Activated T-cell treated with anti-CD3 and anti-CD28 coated beads for 24 hours (primary cell): ENCODE measurements at places on chromosomes 1 and 21.
A peak's percentile ranks its signal among the peaks of the same experiment; 100 is the strongest.

GRCh38 chr1:224486801-224487583 is 52.4 kb upstream of the WDR26 start:
- no peak for DNase-seq

DNA sequence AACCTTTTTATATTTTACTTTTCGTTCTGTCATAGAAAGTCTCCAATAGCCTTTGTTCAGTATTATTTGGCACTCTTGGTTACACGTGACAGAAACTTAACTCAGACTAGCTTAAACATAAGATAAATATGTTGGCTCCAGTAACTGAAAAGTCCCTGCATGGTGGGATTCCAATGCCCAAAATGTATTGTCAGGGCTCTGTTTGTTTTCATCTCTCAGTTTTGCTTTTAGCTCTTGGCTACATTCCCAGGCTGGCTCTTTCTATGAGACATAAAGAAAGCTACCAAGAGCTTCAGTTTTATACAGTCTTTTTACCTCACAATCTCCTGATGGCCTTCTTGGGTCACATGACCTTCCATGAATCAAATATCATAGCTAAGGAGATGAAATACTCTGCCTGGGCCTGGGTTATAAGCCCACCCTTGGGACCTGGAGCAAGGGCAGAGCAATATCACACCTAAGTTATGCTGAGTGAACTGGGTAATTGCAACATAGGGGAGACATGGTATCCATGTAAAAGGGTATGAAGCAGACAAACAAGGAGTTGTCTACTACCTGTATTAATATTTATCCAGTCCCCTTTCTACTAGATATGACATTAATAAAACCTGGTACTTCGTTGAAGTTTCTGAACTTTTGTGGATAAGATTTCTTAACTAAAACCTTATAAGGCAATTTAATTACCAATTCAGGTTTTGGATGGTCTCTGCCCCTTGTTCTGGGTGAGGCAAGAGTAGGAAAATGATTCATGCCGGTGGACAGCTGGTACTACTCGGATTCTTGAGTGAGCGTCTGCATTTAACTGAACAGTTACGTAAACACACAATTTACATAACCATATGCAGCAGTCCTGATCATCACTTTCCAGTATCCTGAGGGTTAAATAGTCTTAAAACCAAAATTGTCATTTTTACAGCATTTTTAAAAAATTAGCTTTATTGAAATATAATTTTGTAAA is 442.3 kb downstream of the GPATCH2 start:
- DNase-seq: no peak

DNA sequence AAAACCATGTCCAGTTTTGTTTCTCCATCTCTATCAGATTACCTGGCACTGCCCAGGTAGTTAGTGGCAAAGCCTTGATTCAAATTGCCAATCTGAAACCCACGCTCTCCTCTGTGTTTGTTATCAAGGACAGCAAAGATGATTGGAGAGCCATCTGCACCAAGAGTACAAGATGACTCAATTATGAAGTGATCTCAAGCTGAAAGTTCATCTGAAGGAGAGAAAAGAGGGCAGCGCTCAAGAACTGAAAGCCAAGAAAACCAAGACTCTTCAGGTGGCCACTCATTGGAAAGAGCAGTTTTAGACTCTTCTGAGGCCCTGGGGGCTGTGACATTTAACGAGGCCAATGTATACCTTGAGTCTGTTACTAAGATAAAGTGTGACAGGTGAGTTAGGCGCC is 13.8 kb downstream of the RXRG start:
- no peak for DNase-seq

- no peak for DNase-seq
These were observed 2.1 kb downstream of the RYR2 start for GRCh38 chr1:237043846-237044636.

DNA sequence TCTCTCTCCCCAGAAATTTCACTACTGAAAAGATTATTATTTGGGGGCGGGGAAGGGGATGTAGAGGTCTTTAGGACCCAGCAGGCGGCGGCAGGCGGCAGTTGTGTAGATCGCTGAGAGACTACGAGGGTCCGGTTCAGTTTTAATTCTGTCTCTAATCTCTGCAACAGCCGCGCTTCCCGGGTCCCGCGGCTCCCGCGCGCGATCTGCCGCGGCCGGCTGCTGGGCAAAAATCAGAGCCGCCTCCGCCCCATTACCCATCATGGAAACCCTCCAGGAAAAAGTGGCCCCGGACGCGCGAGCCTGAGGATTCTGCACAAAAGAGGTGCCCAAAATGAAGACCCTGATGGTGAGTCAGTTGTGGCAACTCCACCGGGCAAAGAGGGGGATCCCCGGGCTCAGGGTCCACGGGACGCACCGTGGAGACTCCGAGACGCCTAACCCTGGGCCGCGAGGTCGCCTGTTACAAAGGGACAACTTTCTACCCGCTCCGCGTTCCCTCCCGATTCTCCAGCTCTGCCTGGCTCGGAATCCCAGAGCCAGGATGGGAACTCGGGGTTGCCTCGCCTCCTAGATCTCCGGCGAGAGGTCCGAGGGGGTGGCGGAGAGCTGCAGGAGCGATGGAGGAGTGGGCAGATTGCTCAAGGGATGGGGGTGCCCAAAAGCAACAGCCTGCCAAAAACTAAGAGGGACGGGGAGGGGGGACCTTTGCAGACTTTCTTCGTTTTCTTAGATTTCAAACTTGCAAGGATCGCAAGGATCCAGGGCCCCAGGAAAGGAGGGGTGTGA is at the start of gene ST6GALNAC5:
TSS of gene ST6GALNAC5 (plus strand) at position 139 of the 789 bp plus-strand sequence.
- no peak for DNase-seq

DNA sequence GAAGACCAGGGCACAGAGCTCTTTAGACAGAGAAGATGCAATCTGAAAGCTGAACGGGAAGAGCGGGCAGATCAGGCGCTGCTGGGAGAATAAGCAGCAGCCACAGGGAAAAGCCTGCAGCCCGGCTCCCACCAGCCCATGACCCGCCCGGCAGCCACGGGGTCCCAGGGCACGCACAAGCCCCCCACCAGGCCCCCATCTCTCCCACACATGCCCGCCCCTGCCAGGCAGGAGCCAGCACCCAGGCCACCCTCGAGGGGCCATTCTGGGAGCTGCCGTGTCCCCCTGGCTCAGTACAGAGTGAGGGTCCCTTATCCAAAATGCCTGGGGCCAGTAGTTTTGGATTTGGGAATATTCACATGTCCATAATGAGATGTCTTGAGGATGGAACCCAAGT is 16.3 kb downstream of the SLC19A1 start:
- no peak for DNase-seq

DNA sequence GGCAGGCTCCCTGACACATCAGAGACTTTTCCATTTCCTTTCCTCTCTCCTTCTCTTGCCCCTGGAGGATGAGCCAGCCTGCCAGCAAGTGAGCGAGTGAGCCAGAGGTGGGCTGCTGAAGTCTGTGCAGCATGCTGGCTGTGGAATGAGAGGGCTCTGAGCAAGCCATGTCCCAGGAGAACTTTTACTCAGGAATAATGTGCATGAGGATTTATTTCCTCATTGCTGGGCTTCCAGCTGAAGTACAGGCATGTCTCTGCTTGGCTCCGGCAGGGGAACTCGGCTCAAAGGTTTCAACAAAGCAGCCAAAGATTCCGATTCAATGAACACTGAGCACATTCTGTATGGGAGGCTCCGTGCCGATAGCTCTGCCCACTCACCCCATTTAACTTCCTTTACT is 43.7 kb downstream of the UBIAD1 start:
- DNase-seq: no peak

GRCh38 chr1:224594851-224595250 is 21.3 kb upstream of the CNIH3 start:
- DNase-seq: no peak

- no peak for DNase-seq
These were observed 45.2 kb downstream of the H3-3A start for GRCh38 chr1:226107471-226108460.

DNA sequence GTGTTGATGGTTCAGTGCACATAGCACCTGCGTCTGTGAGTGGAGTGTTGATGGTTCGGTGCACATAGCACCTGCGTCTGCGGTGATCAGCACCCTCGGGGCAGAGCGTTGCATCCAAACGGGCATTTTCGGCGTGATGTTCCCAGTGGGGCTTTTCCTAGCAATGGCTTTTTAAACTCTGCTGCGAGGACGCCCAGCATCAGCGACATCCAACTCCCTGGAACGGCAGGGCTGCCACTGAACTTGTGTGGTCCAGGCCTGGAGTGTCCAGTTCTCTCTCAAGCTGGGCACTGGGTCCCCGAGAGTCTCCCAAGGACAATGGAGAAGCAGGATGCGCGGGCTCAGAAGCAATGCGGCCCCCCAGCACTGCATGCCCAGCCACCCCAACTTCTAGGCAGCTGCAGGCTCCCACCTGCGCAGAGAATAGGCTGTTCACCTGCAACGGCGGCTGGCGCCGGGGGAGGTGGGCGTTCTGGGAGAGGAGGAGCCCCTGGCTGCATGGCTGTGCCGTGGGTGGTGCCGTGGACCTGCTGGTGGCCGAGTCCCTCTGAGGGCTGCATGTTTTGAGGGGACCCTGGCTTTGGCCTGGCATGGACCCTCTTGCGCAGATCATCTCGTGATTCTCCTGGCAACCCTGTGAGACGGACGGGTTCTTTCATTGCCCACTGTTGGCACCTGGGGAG is 10.1 kb upstream of the C1orf174 start:
- DNase-seq: no peak

DNA sequence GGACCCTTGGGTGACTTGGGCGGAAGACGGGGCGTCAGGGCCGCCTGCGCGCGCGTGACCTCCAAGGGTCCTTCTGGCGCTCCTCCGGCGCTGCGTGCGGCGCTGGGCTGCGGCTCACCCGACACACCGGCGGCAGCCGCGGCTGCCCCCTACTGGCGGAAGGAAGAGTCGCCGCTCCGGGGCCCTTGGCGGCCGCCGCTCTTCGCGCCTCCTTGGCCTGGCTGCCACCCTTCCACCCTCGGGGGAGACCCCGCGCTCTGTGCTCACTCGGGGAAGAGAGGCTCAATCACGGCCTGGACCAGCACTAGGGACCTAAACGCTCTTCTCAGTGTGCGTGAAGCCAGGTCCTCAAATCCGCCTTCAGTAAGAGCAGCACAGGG is 89.7 kb downstream of the DMRTA2 start:
- peak; percentile 40 for DNase-seq

DNA sequence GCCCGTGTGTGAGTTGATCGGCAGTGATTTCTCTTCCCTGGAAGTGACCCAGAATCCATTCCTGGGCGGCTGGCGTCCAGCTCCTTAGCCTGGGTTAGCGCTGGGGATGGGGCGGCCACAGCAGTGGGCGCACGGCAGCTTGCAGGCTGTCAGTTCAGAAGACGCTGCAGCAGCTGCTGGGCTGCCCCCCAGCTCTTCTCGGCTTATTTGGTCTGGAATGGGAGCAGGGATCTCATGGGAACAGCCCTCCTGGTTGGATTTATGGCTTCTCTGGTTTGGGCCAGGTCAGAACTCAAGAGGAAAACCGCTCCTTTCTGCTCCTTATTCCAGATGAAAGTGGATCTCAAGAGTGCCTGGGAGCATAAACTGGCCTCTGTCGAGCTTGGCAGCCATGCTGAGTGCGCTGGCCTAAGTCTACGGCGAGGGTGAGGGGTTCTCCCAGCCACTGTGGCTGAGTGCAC is 148.2 kb downstream of the PRDM16 start:
- DNase-seq: no peak
